ENCODE measurements at places on chromosomes 2 and 18.

DNA sequence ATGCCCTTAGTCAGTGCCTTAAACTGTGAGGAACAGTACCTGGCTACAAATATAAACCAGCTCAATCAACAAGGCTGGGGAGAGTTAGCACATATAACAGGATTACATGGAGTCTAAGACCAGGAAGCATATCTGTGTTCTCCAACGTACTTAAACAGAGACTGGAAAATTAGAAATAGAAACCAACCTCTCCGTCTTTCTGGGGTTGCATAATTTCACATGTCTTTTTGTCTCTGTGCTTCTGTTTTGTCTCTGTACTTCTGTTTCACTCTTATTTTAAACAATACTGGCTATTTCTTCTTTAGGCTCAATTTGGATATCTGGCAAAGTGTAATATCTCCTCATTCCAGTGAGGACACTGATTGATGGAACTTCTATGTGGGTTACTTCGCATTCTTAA is 749.0 kb upstream of the ZEB2 start:
- no peak for DNase-seq

DNA sequence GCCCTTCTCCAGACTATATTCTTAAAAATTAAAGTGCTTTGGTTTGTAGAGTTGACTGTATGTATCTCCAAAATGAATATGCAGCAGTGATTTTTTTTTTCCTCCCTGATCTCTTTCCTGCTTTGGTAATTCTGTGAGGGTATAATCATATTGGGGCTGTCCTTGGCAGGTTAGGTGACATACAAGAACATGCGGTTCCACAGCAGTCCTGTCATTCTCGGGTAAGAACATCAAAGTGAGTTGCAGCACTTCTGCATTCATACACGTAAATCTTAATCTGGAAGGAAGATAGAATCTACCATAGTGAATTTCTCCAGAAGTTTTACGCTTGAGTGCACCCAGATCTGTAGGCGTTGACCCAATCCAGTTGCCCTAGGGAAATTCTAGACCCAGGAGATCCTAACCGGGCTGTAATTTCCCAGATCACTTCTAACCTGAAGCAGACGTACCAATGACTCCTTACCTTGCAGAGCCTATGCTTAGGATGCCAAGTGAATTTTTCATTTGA is 109.4 kb downstream of the PRPF40A start:
- DNase-seq, result no peak

DNA sequence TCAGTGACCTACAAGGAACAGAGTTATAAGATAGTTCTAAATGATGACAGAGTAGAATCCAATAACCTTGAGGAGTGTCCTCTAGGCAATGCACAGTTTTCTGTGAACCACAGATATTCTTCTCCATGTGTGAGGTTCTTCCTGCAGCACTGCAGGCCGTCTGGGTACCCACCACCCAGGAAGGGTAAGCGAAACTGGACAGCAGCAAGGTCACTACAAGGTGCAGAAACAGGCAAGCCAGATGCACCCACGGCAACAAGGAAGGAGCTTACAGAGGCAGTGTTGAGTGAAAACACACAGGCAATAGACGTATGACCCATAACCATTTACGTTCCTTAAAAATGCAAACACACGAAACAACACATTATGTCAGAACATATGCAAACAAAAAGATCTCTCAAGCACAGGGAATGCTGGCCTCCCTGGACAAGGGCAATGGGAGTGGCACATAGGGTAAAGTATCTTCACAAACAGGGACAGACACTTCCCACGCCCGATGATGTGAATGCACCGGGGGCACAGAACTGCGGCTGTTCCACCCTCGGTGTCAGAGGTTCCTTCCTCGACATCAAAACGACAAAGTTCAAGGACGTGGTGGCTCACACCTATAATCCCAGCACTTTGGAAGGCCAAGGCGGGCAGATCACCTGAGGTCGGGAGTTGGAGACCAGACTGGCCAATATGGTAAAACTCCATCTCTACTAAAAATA is 84.1 kb downstream of the NDUFA10 start:
- DNase-seq, result no peak

GRCh38 chr2:68230241-68231060 is 21.9 kb downstream of the PPP3R1 start:
- no peak for DNase-seq

GRCh38 chr2:97994476-97994875 is 1.3 kb downstream of the TMEM131 start:
- no peak for DNase-seq

- no peak for DNase-seq
Measured at GRCh38 chr2:49794396-49794795, 640.1 kb upstream of the FSHR start.

Measured in hypothalamus (tissue), 51 donors.